Stimulated activated CD4-positive, alpha-beta T cell treated with anti-CD3 and anti-CD28 coated beads, Interleukin-4, amount 100 ng/mL, for 48 hours (primary cell): ENCODE measurements at places on chromosomes 7 and 10.

DNA sequence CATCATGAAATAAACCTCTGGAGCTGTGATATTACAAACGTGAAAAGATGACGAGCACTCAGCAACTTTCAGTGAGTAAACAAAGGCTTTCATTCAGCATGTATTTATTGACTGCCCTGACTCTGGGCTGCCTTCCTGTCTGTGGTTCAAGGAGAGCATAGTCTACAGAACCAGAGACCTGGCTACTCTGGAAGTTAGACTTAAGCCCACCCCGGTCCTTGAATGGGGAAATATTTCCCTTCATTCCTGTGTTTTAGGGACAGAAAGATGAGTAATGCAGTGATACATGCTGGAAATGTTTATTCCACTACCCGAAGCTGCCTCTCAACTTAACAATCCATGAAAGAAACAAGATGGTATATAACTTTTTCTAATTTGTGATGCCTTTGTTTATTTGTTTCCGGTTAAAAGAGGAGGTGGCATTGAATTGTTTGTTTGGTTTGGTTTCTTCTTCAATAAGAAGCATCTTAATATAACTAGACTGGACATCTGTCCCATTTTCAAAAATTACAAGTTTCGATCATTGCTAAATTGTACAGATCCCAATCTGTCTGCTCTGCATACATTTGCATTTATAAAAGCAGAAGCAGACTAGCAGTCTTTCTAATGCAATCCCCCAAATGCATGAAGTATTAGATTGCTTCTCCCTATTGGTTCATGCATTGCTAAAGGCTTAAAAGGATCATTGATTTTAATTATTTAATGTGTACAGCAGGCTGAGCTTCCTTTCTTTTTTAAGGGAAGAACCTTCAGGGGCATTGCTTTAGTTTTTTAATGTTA is 57.7 kb downstream of the TRUB1 start:
- no peak for DNase-seq

DNA sequence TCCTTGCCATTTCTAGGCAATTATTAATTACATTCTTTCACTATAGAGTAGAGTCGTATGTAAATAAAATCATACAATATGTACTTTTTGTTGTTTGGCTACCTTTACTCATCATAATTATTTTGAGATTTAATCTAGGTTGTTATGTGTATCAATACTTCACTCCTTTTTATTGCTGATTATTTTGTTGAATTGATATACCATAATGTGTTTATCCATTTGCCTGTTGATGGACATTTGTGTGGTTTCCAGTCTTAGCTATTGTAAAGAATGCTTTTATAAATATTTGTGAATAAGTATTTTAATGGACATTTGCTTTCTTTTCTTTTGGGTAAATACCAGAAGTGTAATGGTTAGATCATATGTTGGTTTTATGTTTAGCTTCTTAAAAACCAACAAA is 174.0 kb downstream of the RAMP3 start:
- DNase-seq: no peak

GRCh38 chr10:16968416-16969041 is 151.3 kb upstream of the RSU1 start:
- DNase-seq: no peak

- DNase-seq: no peak
Measured at GRCh38 chr10:122062831-122063674, 74.1 kb downstream of the TACC2 start.

- DNase-seq: no peak
Measured at GRCh38 chr10:6409971-6410643, 170.0 kb downstream of the PRKCQ start.

DNA sequence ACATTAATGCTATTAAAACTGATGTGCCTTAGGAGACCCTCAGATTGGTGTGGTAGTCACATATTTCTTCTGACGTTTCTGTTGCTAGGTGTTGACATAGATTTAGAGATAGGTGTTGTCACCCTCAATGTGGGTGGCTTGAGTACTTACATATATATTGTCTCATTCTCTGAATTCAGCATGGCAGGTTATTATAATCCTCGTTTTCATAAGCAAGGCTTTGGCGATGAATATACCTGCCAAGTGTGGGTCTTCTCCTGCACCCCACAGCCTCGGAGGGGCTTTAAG is 7.0 kb downstream of the FBH1 start:
- DNase-seq: no peak

DNA sequence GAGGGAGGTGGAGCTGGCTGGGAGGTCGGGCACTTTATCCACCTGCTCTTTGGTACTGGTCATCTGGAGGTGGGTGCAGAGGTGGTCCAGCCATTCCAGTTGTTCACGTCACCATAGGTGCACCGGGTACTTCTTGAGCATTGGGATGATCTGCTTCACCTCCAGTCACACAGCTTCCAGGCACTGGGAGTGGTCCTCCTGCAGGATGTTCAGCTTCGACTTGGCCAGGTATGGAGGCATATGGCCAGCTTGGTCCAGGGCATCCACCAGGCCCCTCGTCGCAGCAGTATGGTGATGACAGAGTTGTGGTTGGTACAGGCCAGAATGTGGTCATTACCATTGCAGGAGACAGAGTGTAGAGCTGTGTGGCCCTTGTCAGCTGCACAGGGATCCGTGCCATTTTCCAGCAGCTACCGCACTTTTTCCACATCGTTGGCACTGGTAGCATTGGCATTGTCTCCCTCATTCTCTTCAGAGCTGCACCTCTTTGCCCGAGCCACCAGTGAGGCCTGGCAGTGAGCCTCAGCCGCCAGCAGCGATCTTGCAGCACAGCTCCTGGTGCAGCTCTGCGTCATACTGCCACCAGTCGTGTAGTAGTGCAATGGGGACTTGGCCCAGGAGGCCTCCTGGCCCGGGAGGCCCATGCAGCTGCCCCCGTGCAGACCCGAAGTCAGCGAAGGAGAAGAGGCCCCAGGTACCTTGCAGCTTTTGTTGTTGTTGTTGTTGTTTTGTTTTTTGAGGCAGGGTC is 150.9 kb downstream of the ZNF22 start:
- no peak for DNase-seq

DNA sequence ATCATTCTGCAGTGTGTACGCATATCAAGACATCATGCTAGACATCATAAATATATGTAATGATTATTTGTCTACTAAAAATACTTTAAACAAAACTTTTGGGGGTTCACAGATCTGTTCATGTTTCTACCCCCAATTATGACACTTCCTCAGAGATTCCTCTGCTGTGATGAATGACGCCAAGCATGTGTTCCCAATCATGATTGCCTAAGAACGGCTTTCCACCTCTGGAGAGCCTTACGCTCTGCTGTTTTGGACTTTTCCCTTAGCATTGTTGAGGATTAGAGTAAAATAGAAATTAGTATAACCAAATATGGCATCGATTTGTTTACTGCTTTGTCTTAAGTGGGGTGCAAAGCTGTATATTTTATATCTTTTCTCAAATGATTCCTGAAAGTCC is 236.3 kb upstream of the IGFBP3 start:
- no peak for DNase-seq

DNA sequence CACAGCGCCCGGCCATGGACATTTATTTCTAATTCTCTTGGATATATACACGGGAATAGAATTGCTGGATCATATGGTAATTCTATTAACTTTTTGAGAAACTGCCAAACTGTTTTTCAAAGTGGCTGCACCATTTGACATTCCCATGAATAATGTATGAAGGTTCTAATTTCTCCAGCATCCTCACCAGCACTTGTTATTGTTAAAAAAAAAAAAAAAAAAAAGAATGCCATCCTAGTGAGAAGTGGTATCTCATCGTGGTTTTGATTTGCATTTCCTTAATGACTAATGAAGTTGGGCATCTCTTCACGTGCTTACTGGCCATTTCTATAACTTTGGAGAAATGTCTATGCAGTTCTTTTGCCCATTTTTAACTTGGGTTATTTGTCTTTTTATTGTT is 13.5 kb downstream of the CNNM2 start:
- DNase-seq: no peak

DNA sequence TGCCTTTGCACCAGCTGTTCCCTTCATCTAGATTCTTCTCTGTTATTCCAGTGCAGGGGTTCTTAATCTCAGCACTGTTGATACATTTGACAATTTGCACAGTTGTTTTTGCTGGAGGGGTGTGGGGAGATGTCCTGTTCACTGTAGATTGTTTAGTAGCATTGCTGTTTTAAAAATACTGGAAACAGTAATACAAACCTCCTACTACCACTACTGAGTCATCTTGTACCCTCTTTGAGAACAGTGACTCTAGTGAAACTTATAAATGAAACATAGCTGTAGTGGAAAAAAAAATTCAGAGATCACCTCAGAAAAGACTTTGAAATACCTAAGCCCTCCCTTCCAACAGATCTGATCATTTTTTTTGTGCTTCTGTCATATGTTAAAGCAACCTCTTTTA is 154.8 kb upstream of the TMEM196 start:
- DNase-seq: no peak

DNA sequence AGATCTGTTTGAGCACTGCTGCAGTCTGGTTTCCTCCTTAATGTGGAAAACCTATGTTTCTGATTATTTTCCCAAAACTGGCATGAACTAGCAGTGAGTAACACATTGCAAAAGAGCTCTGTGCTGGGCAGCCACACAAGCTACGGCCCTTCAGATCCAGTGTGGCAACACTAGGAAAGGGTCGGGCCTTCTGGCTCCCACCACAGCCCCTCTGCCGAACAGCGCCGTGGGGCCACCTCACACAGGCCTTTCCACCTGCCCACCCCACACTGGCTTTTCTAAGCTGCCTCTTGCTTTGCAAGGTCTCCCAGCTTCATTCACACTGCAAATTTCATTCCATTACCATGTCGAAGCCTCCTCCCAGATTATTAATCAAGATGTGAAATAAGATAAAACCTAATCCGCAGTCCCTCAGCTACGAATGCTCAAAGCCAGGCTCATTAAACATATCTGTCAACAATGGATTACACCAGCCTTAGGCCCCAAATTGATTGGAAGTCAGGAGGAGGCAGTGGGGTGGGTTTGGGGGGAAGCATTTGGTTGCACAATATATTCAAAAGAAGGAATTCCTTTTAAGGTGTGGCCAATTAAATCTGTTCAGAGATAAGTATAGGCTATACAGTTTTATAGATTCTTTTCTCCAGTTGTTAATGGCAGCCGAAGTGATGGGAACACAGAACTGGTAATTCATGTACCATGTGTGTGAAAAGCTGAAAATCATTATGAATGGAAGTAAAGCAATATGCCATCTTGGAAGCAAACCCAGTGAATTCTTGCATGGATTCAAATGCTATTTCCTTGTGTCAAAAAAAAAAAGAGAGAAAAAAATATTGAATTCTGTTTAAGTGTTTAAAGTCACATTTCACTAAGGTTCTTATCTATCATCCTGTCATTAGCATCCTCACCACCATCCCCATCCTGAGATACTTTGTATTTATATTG is 223.7 kb downstream of the MTERF1 start:
- no peak for DNase-seq

DNA sequence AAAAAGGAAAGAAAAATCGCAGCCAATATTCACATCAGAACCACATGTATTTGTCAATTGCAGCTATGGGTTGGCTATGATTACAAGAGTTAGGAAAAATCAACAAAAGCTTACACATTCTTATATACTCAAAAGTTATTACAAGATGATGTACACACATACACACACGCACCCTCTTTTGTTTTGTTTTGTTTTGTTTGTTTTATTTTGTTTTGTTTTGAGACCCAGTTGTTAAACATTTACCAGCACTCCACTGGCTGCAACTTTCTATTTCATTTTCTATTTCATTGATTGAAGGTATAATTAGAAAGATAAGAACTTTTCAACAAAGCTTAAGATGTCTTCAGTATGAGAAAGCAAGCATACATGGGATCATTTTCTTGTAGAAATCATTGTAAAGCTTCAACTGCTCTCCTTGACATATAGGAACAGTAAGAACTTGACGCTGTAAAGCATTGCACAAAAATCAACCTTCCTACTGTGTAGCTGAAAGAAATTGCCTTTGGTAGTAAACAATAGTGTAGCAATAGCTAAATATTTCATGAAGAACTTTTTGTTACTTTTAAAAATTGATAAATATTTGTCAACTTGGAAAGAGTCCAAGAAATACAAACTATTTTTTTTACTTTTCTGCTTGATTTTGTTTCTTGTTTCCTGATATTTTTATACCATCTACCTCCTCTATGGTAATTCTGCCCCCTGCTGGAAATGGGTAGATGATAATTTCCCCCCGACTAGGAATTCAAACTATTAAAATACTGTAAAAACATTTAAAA is 205.9 kb downstream of the MBL2 start:
- no peak for DNase-seq

DNA sequence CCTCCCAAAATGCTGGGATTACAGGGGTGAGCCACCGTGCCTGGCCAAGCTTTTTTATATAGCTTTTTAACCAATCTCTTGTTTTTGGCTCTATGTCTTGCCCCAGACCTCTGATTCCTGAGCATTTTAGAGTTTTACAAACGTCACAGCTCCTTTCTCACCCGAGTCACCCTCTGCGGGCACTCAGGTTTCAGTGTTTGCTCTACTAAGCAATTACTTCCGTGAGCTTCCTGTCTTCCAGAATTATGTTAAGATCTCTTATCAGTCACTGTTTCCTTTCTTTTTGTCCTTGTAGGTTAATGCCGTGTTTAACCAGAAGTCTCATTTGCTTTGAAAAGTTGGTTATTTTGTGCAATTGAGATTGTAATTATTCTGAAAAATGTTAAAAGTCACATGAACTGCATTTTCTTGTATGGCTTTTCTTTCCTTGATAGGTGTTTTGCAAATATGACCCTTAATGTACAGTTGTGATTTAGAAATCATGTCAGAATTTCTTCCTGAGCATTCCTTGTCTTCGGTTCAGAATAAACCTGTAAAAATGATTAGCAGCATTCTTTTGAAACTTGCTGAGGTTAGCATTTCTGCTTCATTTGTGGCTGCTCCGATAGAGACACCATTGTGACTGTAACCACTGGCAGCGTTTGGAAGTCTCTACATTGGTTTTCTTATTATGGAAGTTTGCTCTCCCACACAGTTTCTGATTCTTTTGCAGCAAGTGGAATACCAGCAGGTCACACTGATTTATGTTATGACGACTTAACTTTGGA is 4.5 kb upstream of the HKDC1 start:
- DNase-seq: no peak
